ENCODE measurements at places on chromosomes 5 and 9.

DNA sequence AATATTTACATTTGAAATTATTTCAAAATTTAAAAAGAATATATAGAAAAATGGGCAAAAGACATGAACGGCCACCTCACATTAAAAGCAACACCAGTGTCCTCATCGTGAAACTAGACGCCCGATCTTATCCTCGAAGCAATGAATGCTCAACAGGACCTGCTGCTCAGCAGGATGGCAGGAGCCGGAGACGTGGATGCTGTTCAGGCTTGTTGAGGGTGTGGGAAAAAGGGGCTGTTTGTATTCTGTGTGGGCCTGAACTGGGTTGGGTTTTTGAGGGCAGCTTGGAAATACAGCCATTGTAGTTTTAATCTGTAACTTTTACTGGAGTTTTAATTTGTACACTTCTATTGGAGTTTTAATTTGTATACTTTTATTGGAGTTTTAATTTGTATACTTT lies 20.3 kb downstream of the EXOC3 start:
- DNase-seq, result no peak

GRCh38 chr9:108109927-108110690 lies 620.5 kb upstream of the KLF4 start:
- DNase-seq, result no peak

GRCh38 chr9:136138566-136138965 lies 19.9 kb upstream of the TMEM250 start:
- DNase-seq, result no peak

DNA sequence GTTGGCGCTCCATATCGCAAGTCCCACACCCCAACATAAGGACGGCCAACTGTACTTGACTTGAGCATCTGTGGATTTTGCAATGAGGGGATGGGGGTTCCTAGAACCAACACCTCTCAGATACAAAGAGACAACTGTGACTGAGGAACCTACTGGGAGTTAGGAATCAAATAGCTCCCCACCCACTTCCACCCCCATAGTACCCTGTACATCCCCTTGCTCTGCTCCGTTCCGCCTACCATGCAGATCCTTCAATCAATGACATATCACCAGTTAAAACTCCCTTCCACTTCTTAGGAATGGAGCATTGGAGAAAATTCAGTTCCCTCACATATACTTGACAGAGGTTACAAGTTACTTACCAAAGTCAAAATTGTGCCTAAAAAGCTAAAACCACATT lies 140.9 kb downstream of the MLLT3 start:
- DNase-seq, result no peak

GRCh38 chr5:6193310-6193709 lies 185.0 kb downstream of the MED10 start:
- no peak for DNase-seq

DNA sequence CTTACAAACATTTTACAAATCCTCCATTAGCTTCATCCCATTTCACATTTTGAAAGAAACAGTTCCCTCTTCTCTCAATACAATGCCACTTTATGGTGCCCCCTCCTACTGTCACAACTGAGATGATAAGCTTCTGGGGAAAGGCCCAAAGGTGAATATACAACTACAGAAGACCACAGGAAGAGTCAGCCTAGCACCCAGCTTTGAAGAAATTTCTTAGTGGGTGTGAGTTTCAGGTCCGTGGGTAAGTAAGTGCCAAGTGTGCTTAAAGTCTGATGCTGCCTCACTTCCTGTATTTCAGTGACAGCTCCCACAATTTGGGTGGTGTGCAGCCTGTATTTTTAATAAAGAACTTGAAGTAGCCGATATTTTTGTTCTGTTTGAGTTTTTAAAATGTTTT lies 68.1 kb downstream of the ARHGEF28 start:
- no peak for DNase-seq

DNA sequence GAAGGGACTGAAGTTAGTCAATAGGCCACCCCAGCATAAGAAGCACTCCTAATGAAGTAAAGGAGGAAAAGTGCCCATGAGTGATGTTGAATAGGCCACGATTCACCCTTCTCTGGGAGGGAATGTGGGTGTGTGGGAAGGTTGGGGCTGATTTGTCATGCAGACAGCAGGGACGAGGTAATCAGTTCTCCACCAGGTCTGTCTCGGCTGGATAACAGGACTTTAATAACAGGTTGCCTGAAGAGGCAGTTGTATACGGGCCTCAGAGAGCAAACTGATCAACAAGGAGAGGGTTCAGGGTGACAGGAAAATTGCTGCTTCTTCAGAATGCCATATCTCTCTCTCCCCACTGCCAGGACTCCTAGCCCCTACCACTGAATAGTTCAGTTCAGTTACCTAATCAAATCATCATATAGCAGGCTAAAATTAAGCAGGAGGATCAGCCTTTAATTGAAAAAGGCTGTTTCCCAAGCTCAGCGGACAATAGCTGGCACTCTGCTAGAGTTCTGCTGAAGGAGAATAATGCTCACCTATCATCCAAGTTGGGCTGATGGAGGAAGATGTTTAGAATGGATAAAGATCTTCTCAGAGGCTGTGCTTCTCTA lies 43.6 kb upstream of the SMIM32 start:
- DNase-seq, result no peak

GRCh38 chr9:132141344-132141947 lies 20.4 kb upstream of the NTNG2 start:
- no peak for DNase-seq

DNA sequence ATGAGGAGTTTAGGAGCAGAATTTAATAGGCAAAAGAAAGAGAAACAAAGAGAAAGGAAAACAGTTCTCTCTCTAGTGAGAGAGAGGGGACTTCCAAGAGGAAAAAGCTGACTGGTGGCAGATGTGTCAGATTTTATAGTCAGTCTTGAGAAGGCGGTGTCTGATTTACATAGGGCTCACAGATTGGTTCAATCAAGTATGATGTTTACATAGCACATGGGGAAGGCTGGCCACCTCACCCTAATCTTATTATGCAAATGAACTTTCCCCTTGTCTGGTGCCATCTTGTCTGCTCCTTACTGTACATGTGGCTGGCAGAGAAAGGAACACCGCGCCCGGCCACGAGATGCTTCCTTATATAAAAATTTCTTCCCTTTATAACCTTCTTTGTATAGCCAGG lies 24.7 kb downstream of the UNC13B start:
- no peak for DNase-seq

GRCh38 chr9:98234245-98234825 lies 21.1 kb downstream of the TBC1D2 start:
- DNase-seq, result no peak

DNA sequence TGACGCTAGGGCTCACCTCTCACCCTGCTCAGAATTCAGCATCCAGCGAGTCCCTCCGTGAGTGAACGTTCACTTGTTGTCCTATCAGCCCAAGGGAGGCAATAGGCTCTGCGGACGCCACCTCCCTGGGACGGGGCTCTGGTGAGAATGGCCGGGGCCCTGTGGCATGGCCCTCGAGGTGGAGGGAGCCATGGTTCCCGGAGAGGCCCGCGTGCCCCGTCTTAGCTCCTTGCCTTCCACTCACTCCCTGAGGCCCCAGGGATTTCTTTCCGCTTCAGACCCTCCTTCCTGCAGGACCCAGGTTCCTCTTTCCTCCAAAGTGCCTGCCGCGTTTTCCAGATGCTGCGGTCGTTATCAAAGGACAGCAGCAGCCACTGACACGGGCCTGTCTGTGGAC lies 21.5 kb downstream of the EXOC3 start:
- no peak for DNase-seq

GRCh38 chr5:181215997-181216989 lies 6.8 kb upstream of the TRIM41 start:
- DNase-seq, result no peak

- DNase-seq, result no peak
These were observed 1.1 kb downstream of the MAST4 start for GRCh38 chr5:66597183-66597757.

DNA sequence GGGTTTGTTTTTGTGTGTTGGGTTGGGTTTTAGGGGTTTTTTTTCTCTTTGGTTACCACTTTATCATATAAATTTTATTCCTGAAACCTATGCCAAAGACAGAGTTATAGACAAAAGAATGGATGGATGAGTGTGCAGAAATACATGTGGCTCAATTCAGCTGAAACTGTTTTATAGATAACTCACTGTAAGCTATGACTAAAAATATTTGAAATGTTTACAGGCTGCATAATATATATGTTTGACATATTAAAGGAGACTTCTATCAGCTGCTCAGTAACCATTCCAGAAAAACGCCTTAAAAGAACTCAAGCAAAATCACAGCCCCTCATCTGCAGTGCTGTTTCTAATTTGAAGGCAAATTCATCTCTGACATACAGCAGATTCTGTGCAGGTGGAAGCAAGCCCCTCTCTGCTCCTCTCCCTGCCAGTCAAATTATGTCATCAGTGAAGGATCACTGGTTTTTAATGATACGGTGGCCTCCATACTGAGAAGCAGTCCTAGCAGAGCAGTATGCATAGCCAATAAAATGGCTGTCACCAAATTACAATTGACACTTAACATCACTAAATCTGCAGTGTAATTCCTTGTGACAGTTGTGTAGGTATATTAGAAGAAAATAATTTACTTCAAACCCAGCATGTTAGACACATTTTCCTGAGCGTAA lies 301.6 kb downstream of the NR2F1-AS1 start:
- no peak for DNase-seq

DNA sequence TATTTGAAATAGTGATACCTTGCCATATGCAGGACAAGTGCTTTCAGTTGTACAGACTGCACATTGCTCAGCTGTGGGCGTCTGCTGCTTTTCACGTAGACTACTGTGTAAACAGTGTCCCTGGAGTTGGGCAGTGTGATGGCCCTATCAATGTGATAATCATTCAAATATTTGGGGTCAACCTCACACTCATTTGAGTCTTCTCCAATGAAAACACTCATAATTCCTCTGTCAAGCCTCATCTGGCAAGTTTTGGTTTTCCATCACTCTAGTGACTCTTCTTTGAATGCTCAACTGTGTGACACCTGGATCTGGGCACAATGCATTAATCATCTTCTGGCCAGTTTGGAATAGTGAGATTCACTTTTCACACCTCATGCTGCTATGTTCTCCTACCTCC lies 64.4 kb downstream of the UGCG start:
- DNase-seq, result no peak

GRCh38 chr9:131701789-131702337 lies 38.0 kb downstream of the RAPGEF1 start:
- no peak for DNase-seq

Data from NCI-H446 treated with DMSO at 0.1 percent for 48 hours (cell line).